ENCODE measurements at places on chromosomes 1 and 21. TPM values are rescaled to one million over a fixed set of nuclear protein-coding genes. Genes with fewer than 3 reads are reported as not detected.

Gene SPRR2E
- not detected for total RNA-seq

Gene CXADR
- total RNA-seq: 2.0 TPM

Gene LDLRAD2
- total RNA-seq: 0.09 TPM

Gene TSPAN2
- 2.5 TPM for total RNA-seq

Gene RHEX
- not detected for total RNA-seq

Gene GPR161
- total RNA-seq: 7.0 TPM

Gene REG4
- not detected for total RNA-seq

Gene TBX15
- total RNA-seq: 0.63 TPM

Gene AMY1C
- total RNA-seq: not detected

Gene SYF2
- total RNA-seq: 44.7 TPM

Gene MARK1
- 1.3 TPM for total RNA-seq

Gene OR2L8
- total RNA-seq: not detected

Gene FBXO44
- total RNA-seq: 8.1 TPM

Gene CDC73
- 174 TPM for total RNA-seq

Gene CYP2J2
- total RNA-seq: 0.09 TPM

Gene PEAR1
- total RNA-seq: 10.8 TPM

Gene SLC9C2
- not detected for total RNA-seq

Gene RBM34
- total RNA-seq: 55.2 TPM

Gene GJB4
- not detected for total RNA-seq

Gene LRRC53
- total RNA-seq: not detected

Gene ST6GALNAC5
- total RNA-seq: 0.09 TPM

Gene OPTC
- not detected for total RNA-seq

Gene NKAIN1
- total RNA-seq: 0.36 TPM

Gene LAMB3
- total RNA-seq: 5.9 TPM

Gene ADCY10
- 0.09 TPM for total RNA-seq

Gene CA6
- not detected for total RNA-seq

Gene CHIA
- not detected for total RNA-seq

Gene FMO2
- total RNA-seq: 7.4 TPM

Gene SPRR2A
- not detected for total RNA-seq

Gene RAB7B
- total RNA-seq: 7.4 TPM

Gene TFF1
- not detected for total RNA-seq

Gene FASLG
- not detected for total RNA-seq
